ENCODE measurements at places on chromosomes 3 and 15. TPM values are rescaled to one million over a fixed set of nuclear protein-coding genes. Genes with fewer than 3 reads are reported as not detected.
A peak's percentile ranks its signal among the peaks of the same experiment; 100 is the strongest.

DNA sequence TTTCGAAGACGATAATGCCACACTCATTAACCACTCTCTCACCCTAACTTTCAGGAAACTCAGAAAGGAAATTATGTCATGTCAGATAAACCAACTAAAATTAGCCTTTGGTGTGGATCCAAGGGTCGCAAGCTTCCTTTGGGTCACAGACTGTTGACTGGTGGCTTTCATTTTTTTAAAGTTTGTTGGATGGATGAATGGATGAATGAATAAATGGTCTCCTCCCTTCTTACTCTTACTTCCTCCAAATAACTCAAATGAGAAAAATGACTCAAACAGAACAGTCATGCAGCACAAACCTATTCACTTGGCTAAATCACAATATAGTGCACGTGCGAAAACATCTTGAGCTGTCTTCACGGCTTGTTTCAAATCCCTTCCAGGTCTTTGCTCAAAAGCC, 82.9 kb upstream of the HACD2 start:
- no peak for DNase-seq

- peak; percentile 45 for DNase-seq
Observed at GRCh38 chr3:97658668-97659285, 105.8 kb upstream of the ARL6 start.

GRCh38 chr3:51622413-51622812, 48.6 kb upstream of the TEX264 start:
- DNase-seq, result no peak

SCAANT1 gene
- not detected for total RNA-seq

EXD1 gene
- total RNA-seq, result not detected
